Stimulated activated naive CD4-positive, alpha-beta T cell (primary cell): ENCODE measurements at places on chromosomes 6 and 20.

- no peak for DNase-seq
Measured at GRCh38 chr6:140276133-140276532, 901.7 kb upstream of the CITED2 start.

GRCh38 chr6:140604786-140605185 is 1230.3 kb upstream of the CITED2 start:
- no peak for DNase-seq

DNA sequence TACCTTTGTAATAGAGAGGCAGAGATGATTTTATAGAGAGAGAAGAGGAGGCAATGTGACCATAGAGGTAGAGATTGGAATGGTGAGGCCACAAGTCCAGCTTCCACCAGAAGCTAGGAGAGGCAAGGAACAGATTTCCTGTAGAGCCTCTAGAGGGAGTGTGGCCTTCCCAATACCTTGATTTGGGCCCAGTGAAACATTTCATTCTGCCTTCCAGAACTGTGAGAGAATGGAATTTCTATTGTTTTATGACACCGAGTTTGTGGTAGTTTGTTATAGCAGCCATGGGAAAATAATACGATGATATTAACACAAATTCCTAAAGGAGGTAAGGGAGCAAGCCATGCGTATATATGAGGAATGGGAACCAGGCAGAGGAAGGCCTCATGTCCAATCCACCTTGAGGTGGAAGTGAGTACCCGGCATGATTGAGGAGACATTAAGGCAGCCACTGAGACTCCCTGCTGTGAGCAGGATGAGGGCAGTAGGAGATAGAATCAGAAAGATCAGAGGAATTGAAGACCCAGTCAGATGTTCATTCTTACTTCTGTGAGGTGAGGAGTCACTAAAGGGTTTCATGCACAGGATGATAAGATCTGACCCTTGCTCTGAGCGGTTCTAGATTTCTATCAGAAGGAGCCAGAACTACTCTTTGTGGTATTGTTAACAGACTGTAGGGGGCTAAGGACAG is 636.3 kb upstream of the IMPG1 start:
- DNase-seq = no peak

- no peak for DNase-seq
Measured at GRCh38 chr20:42102000-42102399, 483.8 kb upstream of the CHD6 start.

DNA sequence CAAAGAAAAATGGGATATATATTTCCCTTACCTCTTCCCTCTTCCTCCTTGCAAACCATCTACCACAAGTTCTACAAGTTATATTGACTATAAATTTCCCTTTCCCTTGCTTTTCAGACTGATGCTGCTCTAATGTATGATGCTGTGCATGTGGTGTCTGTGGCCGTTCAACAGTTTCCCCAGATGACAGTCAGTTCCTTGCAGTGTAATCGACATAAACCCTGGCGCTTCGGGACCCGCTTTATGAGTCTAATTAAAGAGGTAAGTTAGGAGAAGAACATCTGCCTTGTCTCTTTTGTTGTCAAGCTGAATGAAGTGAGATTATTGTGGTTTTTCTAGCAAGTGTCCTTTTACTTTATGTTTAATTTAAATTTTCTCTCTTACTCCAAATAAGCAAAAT is 406.0 kb downstream of the GRIK2 start:
- no peak for DNase-seq

- no peak for DNase-seq
Measured at GRCh38 chr6:136499370-136499769, 50.9 kb downstream of the MAP7 start.
